ENCODE measurements at places on chromosomes 11 and 22. TPM values are rescaled to one million over a fixed set of nuclear protein-coding genes. Genes with fewer than 3 reads are reported as not detected.

ADM2 gene
- total RNA-seq = 8.0 TPM

ARHGEF17 gene
- total RNA-seq = 30.3 TPM

PDGFD gene
- total RNA-seq = 37.4 TPM

FLRT1 gene
- total RNA-seq = not detected

POTEH gene
- not detected for total RNA-seq

MYBPC3 gene
- total RNA-seq = not detected
